ENCODE measurements at places on chromosomes 5 and 9.

DNA sequence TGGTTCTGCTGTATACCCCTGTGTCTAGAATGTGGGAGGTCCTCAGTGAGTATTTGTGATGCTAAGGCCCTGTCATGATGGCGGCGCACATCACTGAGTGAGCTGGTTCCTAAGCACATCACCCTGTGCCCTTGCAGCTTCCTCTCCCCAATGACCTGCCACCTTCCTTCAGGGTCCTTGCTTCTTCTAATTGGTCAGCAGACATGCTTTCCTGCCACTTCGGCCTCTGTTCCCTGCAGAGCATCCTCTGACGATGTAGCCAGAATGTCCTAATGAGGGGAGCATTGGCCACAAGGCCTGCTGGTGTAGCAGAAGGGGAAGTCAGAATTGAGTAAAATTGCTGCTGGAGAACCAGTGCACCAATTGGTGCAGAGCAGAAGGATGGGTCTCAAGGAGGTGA is 31.1 kb upstream of the ANGPTL2 start:
- no peak for DNase-seq

GRCh38 chr9:136656795-136657611 is 5.7 kb upstream of the EGFL7 start:
- DNase-seq = no peak

DNA sequence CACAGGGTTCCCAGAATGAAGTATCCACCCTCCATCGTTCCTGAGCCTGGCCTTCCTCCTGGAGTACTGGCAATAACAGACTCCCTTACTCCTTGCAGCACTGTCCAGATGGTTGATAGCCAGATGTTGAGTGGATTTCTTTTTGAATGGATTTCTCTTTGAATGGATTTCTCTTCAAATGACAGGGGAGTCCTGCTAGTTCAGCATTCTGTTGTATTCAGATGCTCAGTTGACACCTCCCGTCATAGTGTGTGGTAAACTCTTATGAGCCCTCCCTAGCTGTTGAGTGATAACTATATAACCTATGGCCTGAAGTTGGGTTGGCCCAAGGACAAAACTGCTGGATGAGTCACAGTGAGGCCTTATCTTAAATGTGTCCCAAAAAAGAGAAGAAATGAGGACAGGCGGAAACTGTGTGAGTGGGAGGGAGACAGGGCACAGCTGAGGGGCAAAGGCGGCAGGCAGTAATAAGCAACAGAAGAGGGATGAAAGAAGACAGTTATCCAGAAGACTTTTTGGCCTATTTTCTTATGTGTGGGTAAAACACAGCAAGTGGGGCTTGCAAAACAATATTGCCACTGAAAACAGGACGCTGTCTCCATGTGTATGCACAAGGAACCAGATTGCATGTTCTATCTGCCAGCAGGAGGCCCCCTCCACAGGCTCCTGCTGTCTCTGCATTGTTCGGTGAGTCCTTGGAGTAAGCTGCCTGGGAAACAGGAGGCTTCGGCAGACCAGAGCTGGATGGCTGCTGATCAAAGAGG is 209.5 kb upstream of the S1PR3 start:
- DNase-seq = peak; percentile 53

DNA sequence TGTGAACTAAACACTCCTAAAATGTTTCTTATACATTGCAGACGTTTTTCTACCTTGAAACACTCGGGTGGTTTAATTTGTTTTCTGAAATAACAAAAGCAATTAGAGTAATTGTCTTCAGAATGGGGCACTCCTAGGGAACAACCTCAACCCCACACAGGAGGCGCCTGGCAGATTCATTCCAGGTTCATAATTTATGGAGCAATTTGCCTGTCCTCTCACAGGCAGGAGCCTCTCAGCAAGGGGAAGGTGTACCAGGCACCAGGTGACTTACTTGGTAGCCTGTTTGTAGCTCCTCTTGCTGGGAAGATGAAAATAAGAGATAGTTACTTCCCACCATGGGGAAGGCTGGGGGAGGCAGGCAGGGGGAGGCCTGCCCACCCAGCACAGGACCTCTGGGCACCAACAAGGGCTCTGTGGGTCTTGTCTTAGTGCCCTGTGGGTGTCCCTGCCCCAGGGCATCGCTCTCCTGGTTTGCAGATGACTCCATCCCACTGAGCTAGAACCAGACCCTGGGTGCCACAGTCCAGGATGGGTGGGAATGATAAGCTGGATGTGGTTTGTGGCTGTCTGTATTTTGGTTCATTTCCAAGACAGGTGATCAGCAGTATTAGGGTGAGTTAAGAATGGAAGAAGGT is 144.4 kb downstream of the FSTL4 start:
- no peak for DNase-seq

GRCh38 chr5:40853632-40854192 is 12.5 kb downstream of the CARD6 start:
- DNase-seq = no peak

- DNase-seq = no peak
These were observed 1195.3 kb upstream of the SEMA6A start for GRCh38 chr5:117769877-117770276.

DNA sequence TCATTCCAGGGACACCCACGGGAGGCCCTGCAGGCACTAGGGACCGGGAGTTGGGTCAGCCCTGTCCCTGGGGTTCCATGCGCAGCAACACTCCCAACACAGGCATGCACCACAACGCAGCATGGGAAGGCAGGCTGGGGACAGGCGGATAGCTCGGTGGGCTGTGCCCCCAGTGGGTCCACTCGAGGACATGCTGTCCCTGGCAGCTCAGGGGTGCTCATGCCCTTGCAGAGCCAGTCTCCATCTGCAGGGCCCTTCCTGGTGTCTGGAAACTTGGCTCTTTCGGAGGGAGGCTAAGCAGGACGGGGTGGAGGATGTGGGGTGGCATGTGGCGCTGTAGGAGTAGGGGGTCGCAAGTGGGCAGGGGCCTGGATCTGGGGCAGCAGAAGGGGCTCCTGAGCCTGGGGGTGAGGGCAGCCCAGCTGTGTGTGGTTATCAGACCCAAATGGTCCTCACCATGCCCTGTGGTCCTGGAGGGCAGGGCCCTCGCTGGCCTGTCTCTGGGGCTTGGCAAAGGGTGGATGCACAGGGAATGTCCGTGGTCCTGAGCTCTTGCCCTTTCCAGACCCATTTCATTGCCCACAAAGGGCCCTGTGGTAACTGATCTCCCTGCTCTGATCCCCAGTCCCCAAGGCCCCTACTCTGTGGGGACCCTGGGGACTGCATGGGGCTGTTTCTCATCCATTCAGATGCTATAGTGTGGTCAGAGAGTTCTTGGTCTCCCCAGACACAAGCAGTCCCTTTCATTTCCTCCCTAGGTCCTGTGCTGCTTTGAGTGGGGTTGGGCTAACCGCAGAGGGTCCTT is 90.3 kb upstream of the PHYKPL start:
- DNase-seq = no peak

DNA sequence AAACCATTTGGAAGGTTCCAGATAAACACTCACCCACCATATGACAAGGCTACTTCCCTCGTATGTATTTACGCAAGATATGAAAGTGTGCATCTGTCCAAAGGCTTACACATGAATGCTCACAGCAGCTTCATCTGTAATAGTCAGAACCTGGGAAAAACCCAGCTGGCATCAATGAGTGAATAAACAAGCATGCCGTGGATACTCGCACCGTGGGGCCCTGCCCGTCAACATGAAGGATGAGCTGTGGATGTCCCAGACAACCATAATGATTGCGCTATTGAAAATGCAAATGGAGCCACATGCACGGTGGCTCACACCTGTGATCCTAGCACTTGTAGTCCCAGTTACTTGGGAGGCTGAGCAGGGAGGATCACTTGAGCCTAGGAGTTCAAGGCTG is 60.6 kb upstream of the FCN1 start:
- no peak for DNase-seq

All from HEK293T (cell line).